ENCODE measurements at places on chromosomes 3 and 15.
A peak's percentile ranks its signal among the peaks of the same experiment; 100 is the strongest.

DNA sequence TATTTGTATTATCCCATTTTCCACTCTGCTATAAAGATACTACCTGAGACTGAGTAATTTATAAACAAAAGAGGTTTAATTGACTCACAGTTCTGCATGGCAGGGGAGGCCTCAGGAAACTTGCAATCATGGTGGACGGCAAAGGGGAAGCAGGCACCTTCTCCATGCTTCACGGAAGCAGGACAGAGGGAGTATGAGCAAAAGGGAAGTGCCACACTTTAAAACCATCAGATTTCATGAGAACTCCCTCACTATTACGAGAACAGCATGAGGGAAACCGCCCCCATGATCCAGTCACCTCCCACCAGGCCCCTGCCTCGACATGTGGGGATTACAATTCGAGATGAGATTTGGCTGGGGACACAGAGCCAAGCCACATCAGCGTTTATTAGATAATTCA is 172.8 kb downstream of the NR2F2 start:
- no peak for DNase-seq

DNA sequence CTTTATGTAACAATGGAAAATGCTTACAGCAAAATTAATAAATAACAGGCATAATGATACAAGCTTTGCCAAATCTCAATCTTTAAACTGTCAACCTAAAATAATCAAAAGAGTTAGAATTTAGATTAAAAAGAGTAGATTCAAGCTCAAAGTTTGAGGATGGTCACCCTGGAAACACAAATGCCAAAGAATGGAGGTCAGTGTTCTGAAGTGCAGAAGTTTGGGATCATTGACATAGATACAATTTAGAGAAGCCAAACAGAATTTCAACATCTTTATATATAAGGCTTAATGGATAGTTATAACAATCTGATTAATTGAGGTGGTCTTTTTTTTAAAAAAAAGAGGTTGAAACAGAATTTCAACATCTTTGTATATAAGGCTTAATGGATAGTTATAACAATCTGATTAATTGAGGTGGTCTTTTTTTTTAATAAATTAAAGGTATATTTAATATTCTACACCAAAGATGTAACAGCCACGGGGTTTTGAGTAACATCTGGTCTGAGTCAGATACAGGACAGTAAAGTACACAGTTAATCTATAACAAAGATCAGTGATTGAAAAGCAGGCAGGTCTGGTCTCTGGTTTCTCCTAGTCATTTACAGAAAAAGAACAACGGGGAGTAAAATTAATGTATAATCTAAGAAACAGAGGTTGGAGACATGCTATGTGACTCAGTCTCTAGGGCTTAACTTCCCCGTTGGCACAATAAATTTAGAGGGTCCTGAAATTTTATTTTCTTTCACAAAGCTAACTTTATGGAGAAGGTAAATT is 490.7 kb downstream of the GBE1 start:
- no peak for DNase-seq

GRCh38 chr3:183653209-183654064 is 18.0 kb downstream of the KLHL24 start:
- DNase-seq = no peak

DNA sequence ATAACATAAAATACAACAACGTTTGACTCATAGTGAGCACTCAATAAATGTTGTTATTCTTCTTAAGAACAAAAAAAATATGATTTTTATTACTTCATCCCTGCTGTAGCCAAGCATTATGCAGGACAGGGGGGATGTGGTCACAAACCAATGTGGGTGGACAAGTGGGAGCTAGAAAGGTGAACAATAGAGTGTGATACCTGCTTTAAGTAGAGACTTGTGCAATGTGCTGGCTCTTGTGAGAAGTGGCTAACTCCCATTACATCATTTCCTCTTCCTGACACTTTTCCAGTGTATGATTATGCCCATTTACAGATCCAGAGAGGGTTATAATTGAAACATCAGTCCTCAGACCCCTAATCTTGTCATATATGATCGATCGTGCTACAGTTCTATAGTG is 193.6 kb downstream of the UBE2E2 start:
- no peak for DNase-seq

GRCh38 chr3:82641701-82642100 is 880.3 kb upstream of the GBE1 start:
- DNase-seq = no peak

DNA sequence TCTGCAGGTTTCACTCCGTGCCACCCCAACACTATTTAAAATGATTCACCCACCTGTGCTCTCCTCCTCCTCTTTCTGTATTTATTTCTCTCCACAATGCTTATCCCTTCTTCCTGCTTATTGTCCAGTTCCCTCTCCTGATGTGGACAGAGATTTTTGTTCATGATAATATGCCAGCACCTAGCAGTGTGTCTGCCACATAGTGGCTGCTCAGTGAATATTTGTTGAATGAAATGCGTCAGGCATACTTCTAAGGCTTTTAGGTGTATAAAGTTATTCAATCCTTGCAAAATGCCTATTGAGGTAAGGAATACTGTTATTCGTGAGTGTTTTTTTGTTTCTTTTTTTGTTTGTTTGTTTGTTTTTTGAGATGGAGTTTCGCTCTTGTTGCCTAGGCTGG is 67.5 kb upstream of the MME start:
- DNase-seq = no peak

DNA sequence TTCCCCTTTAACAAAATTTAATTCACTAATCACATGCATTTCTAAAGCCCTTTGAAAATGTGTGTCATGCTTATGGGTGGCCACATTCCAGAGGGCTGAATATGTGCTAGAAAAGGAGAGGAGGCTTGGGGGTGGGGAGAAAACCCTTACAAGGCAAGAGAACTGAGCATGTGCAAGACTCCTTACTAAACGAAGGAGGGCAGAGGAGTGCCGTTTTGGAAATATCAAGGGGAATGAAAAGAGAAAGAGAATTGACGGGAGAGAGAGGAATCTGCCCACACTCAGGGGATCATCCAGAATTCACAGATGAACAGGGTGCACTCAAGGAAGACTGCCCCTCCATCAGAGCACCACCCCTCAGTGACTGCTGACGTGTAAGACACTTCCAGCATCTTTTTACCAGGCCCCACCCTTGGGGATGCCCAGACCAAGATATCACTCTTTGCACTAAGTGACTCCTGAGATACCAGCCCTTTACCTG is 37.9 kb upstream of the TSC22D2 start:
- DNase-seq = no peak

- no peak for DNase-seq
Measured at GRCh38 chr3:21672303-21672702, 78.7 kb downstream of the ZNF385D start.

GRCh38 chr3:30687930-30688570 is 81.6 kb downstream of the TGFBR2 start:
- no peak for DNase-seq

- DNase-seq = no peak
Measured at GRCh38 chr15:40584191-40584590, 9.9 kb upstream of the KNL1 start.

DNA sequence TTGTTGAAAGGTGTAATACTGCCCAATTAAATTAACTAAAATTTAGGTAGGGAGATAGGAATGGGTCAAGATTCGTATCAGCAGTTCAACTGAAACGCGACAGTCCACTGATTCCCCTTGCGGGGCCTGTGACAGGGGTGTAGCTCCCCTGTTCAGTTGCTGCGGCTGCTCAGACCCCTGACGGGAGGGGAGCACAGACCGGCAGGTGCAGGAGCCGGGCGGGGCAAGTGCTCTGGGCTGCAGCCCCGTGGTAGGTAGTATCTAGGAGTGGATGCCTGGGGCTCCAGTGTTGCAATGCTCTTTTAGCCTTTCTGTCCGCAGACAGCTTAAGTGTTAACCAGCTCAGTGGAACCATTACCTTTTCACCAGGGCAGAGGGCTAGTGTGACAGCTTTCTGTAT is 164.9 kb downstream of the ROBO2 start:
- no peak for DNase-seq

GRCh38 chr15:54374184-54374952 is 396.1 kb downstream of the UNC13C start:
- no peak for DNase-seq

DNA sequence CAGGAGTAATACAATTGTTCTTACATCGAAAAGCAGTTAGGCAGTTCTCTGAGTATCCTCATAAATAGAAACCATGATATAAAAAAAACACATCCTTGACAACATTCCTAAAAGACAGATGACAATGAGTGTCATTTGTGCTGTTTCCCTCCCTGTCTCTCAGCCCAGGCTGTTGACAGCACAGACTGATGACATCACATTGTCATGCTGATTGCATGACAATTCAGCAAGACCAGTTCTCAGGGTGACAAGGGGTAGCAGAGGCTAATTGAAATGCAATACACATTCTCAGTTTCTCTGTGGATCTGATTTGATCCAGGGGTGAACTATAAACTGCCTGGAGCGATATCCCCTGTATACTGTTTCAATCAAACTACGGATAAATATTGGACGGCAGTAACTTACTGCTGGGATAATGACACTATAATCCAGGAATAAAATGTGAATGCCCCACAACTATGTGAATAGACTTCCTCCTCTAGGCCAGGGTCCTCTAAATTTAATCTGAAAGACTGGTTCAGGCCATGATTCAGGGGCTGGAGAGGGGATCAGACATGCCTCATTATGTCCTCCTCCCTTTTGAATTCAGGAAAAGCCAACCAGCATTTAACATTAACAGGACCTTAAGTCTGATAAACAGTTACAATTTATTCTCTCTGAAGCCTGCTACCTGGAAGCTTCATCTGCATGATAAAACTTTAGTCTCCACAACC is 16.7 kb upstream of the EIF1B start:
- no peak for DNase-seq

GRCh38 chr3:159480046-159480445 is 508.6 kb upstream of the IL12A start:
- no peak for DNase-seq

- DNase-seq = no peak
Measured at GRCh38 chr15:31439328-31439727, 112.7 kb downstream of the KLF13 start.

DNA sequence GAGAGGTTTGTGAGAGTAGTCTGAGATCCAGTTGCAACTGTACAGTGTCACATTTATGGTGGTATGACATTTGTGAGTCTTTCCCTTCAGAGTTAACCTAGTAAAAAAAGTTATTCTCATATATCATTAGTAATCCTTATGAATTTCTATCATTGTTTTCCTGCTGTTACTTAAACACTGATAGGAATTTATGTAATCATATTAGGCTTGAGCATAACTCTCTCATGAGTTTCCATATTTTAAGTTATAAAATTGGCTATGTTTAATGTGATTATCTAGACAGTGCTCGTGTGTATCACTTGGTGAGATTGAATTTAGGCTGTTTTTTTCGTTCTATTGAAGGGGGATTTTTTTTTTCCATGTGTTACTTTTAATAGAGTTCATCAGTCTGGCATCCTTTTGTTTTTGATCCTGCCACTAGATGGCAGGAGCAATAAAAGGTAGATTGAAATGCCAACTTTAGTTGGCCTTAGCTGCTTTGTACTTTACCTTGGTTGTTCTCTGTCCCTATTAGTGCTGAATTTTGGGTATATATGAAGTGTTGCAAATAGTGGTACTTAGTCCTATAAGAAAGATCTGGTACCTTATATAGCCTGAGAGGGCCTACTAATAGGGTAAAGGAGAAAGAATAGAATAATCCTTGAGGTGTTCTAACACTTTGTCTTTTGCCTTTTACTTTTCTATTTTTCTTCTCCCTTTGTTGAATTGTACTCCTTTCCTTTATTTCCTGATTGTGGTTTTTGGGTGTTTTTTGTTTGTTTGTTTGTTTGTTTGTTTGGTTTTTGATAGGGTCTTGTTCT is 17.9 kb downstream of the STT3B start:
- peak; percentile 16 for DNase-seq

- DNase-seq = no peak
Measured at GRCh38 chr15:77581896-77582569, 50.7 kb downstream of the LINGO1 start.

DNA sequence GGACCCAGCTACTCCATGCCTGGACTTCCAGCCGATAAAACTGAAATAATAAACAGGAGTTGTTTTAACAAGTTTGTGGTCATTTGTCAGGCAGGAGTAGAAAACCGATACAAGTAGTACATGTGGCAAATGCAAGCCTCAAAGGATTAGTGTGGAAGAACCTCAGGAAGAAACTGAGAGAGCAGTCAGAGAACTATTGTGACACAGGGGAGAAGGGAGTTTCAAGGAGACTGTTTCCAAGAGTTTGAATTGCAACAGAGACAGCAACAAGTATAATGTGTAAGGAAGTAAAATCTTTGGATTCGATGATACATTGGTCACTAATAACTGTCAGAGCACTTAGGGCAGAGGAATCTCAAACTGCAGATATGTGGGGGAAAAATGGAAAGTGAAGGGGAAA is 450.6 kb upstream of the ARHGEF26 start:
- no peak for DNase-seq

DNA sequence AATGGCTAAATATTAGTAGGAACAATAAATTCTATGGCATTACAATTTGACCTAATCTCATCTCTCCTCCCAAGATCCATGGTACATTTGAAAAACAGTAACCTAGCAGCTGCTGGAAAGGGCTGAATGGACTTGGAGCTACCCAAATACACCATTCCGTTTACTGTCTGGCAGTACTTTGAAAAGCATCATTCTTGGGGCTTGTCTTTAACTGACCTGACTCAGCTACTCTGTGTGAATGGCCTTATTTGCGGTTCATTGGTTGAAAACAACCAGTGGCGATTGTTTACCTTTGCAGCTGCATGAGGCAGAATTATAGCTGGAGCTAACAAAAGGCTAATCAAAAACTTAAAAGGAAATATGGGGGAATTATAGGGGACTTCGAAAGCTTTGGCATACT is 311.2 kb upstream of the MCTP2 start:
- no peak for DNase-seq

DNA sequence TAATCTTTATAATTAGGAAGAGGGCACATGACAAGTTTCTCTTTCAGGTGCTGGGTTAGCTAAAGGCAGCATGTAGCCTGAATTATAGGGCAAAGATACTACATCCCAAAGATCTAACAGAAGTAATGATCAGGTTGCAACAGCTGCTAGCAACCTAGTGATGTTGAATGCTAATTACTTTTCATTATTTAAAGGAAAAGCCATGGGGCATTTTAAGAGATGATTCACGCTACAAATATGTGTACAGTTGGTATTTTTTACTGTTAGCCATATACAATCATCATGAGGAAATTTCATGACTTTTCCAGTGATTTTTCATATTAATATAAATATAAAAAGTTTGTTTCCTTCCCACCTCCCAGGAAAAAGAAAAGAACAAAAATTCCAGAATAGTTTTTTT is 43.0 kb downstream of the NEK10 start:
- DNase-seq = no peak
